ENCODE measurements at places on chromosomes 2 and 18. TPM values are rescaled to one million over a fixed set of nuclear protein-coding genes. Genes with fewer than 3 reads are reported as not detected.

GRCh38 chr2:75790121-75790813 lies 79.6 kb upstream of the GCFC2 start:
- no peak for DNase-seq

DNA sequence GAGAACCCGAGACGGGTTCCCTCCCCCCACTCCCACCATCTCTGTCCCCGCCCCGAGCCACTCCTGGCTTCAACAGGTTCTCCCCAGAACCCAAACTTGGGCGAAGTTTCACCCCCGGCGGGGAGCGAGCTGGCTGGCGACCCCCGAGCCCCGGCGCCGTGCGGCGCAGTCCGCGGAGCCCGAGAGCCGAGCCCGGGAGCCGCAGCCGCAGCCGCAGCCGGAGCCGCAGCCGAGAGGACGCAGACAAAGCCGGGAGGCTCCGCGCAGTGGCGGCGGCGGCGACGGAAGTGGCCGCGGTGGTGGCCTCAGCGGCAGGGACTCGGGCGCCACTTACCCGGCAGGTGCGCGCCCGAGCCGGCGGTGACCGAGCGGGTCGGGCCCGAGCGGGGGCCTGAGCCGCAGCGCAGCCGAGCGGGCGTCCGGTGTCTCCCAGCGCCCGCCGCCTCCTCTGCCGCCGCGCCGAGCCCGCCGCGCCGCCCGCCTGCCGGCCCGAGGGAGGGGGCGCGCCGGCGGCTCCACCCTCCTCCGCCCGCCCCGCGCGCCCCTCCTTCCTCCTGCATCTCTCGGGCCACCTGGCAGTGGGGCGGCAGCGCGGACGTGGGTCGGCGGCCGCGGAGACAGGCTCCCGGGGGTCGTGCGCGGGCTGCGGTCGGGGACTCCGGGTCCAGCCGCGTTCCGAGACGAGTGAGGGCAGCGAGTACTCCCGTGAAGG lies at the start of gene ECEL1:
TSS of gene ECEL1 (minus strand) at position 450 of the 712 bp plus-strand sequence. CDS start 1,181 bp downstream, outside the sequence.
- DNase-seq = peak; percentile 6

DNA sequence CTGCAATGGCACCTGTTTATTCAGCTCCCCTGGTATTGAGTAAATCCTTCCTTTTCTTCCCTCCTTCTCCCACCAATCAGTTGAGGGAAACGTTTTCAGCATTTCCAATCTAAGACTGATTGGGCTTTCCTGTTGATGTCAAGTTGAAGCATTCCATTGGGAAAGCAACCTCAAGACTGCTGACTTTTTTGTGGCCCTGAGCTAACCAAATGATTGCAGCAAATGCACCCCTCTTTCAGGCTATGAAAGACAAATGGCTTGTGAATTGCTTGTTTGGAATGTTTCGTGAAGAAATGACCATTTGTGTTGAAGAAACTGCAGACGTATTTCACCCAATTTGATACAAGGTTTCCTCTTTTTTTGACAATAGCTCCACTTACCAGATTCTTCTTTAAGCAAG lies 303.5 kb downstream of the EPHA4 start:
- DNase-seq = no peak

DNA sequence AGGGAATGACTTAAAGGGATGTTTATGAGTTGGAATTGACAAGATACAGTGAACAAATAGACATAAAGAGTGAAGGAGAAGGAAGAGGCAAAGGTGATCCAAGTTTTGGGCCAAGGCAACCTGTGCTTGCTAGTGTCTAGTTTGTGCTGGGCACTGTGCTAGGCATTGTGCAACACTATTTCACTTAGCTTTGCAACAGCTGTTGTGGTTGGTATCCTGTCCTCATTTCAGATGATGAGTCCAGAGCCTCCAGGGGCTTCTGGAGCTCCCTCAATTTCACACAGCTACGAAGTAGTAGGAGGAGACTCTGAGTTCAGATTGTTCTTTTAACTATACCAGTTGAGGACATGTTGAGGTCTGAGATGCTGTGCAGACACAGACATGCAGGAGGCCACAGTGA lies 18.1 kb upstream of the LOXHD1 start:
- no peak for DNase-seq

The DSC3 gene
- not detected for total RNA-seq

The HAAO gene
- 2.3 TPM for total RNA-seq

DNA sequence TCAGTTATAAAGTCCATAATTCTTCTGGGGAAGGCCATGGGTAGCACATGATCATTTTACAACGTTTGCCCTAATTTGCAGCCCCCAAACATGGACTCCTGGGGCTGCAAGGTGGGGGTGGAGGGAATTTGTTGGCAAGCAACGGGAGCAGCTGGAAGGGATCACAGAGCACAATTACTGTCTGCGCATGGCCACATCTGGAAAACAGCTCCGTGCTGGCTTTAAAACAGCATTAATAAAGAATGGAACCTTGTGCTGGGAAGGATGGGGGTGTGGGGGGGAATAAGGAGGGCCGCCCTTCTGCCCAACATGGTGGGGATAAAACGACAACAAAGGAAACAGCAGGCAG lies 60.9 kb upstream of the SLC14A2 start:
- DNase-seq = peak; percentile 63

Measured in left ventricle myocardium inferior (tissue), 1 donor.